ENCODE measurements at places on chromosomes 6 and 20. TPM values are rescaled to one million over a fixed set of nuclear protein-coding genes. Genes with fewer than 3 reads are reported as not detected.

The PDSS2 gene
- 16.8 TPM for total RNA-seq

The SMLR1 gene
- total RNA-seq: not detected

DNA sequence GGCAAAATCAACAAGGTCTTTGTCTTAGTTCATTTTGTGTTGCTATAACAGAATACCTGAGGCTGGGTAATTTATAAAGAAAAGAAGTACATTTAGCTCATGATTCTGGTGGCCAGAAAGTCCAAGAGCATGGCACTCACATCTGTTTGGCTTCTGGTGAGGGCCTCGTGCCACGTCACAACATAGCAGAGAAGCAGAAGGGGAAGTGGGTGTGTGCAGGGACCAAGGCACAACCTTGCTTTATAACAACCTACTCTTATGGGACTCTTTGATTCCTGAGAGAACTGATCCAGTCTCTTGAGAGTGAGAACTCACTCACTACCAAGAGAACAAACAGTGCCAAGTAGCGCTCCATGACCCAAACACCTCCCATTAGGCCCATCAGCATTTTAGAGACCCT lies 25.4 kb downstream of the GABRR2 start:
- DNase-seq: no peak

The TPD52L2 gene
- total RNA-seq: 72.0 TPM

GRCh38 chr6:11067348-11067747 lies 23.2 kb upstream of the ELOVL2 start:
- no peak for DNase-seq

The HLA-DQA1 gene
- total RNA-seq: 5.2 TPM

DNA sequence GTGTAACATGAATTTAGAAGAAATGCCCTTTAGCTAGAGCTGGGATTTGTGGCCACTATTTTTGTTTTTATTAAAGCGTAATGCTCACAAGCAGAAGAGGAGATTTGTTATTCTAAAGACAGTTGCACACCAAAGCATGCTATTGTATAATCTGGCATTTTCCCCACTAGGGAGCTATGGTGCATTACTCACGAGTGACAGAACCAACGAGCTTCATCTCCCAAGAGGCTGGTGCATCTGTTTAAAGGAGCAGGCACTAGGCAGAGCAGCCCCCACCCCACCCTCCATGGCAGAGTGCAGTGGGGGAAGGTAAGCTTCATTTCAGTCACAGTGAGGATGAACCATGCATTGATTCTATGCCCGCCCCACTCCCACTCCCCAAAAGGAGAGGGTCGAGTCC lies 287.3 kb upstream of the TSHZ2 start:
- no peak for DNase-seq

The GPX5 gene
- not detected for total RNA-seq

The PRR18 gene
- 0.13 TPM for total RNA-seq

DNA sequence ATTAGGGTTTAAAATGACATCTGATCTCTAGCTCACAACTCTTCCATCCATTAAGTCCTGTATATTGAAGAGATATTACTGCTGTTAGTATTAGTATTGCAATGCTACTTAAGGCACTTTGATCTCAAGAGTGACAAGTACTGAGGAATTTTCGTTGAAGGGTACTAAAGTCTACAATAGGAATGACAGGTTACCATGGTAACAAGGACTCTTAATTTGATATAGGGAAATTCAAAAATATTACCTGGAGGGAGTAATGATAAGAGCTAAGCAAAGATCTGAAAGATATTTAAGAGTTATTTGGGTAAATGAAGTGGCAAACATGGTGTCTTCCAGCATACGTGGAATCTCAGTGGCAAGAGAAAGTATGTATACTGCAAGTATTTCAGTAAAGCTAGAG lies 518.0 kb upstream of the SLC35B3 start:
- no peak for DNase-seq

- DNase-seq: no peak
Observed at GRCh38 chr20:43102394-43102793, 87.3 kb downstream of the PTPRT start.

DNA sequence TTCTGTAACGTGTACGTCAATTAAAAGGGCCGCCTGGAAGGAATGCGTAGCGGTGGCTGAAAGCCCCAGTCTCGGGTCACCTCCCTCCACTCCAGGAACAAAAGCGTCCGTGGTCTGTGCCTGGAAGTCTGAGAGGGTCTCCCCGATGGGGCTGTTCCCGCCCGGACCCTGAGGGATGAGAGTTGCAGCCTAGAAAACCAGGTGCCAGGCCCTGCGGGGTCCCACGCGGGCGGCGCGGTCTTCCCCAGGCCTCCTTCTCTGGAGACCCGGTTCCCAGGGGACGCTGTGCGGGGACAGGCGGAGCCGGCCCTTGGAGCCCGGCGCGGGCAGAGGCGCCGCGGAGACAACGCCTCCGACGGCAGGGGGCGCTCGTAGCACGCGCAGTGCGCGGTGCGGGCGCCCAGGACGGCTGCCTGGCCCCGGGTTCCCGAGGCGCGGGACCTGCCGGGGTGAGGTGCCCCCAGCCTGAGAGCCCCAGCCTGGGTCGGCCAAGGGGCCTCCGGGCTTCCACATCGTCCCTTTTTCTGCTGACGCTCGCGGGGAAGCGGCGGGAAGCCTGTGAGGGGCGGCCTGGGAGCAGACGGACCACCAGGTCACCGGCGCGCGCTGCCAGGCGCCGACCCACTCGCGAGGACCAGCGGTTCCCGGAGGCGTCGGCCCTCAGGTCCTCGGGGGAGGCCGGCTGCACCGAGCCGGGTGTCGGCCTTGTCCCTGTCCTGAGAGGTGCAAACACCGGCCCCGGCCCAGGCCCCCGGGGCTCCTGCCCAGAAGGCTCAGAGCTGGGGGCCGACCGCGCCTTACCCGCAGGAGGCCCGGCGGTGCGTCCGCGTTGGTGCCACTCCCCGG lies 5.3 kb upstream of the FOXC1 start:
- DNase-seq: peak; percentile 88

- DNase-seq: no peak
Observed at GRCh38 chr20:16803965-16804792, 56.0 kb downstream of the OTOR start.

The C6orf58 gene
- not detected for total RNA-seq

DNA sequence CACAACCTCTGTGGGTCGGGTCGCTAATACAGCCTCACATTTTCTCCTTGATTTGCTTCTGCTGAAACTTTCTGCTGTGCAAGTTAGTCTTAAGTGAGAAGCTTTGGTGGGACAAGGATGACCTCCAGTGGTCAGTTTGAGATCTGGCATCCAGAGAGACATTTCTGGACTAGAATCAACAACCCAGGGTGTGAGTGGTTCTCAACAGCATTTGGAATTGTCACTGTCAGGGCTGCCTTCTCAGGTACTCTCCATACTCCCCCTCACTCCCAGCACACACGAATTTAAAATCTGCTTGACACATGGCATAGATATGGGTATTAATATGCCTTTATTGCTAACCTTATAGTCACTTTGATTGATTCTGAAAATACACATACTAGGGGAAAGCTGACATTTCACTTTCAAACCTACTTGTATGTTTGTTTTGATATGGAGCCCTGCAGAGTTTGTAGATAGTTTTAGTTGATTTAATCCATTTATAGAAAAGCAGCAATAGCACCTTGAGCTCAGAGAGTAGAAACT lies 13.2 kb downstream of the OTOR start:
- no peak for DNase-seq

GRCh38 chr6:113148566-113148965 lies 708.6 kb upstream of the MARCKS start:
- DNase-seq: no peak

- DNase-seq: no peak
Observed at GRCh38 chr20:59723108-59723500, 118.8 kb downstream of the PHACTR3 start.

GRCh38 chr20:52270001-52270606 lies 78.5 kb upstream of the ZFP64 start:
- no peak for DNase-seq

GRCh38 chr20:44409132-44409600 lies 53.7 kb downstream of the HNF4A start:
- no peak for DNase-seq

GRCh38 chr6:89992818-89993217 lies 98.5 kb downstream of the GJA10 start:
- no peak for DNase-seq

- DNase-seq: no peak
Observed at GRCh38 chr6:51139950-51140385, 321.3 kb downstream of the TFAP2B start.

All from cardiac septum (tissue), 1 donor.